ENCODE measurements at places on chromosomes 7 and 10.

- DNase-seq, result no peak
These were observed 92.4 kb downstream of the WDR11 start for GRCh38 chr10:120943542-120943941.

DNA sequence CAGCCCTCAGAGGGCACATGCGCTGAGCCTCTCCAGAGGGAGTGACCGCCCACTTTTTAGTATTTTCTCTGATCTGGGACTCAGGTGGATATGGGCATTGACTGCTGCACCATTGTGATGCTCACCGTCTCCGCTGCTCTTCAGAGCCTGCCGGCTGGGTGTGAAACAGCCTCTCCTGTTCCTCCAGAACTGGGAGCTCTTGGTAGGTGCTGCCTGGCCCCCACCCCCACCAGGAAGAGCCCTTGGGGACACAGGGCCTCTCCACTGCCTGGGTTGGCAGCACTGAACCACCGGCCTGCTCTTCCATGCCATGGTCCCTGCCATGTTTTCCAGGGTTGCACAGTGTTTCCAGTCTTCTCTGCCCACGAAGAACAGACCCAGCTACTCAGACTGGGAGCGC is 36.3 kb downstream of the ARHGAP22 start:
- DNase-seq, result no peak

GRCh38 chr7:107559864-107560263 is 3.9 kb downstream of the COG5 start:
- DNase-seq, result no peak

GRCh38 chr7:28037220-28038010 is 143.2 kb downstream of the JAZF1 start:
- no peak for DNase-seq

- no peak for DNase-seq
These were observed 282.9 kb upstream of the LYZL1 start for GRCh38 chr10:29005988-29006387.

DNA sequence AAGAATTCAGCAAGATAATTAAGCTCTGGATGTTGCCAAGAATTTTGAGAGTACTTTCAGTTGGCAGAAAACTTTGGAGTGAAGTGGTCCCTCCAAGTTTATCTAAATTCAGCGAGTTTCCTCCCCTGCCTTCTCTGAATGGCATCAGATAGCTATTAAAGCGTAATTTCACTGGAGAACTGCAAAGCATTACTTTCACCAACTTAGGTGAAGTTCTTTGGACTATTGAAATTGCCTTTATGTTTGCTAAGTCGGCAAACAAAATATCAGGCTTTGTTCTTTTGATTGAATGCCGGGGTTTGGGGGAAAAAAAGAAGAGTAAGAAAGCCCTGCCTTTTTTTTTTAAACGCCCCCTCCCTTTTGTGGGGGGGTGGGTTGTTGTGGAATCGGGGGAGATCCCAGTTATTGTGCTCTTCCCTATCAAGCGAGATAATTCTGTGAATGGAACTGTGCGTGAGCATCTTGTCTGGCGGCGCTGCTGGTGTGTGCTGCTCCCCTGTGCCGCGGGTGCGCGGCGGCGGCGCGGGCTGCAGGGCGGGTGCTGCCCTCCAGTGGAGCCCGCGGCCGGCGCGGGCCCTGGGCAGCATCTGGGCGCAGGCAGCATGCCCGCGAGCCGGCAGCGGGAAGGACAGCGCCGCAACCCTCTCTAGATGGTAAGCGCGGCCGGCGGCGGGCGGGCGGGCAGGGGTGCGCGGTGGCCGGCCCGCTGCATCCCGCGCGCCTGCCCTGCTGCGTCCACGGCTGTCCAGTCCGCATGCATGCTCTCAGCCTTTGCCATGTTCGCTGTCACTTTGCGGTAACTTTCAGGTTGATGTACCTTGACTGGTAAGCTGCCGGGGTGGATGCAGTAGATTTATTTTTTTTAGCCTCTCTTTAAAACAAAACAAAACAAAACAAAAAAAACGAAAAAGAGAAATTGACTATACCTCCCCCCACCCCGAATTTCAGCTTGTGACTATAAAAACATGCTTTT is 176.5 kb downstream of the TCF7L2 start:
- DNase-seq, result peak; percentile 19

- DNase-seq, result no peak
These were observed 153.7 kb downstream of the FANK1 start for GRCh38 chr10:126049759-126050700.

- no peak for DNase-seq
These were observed 26.6 kb downstream of the GIMAP8 start for GRCh38 chr7:150476819-150477631.

Data from C1 segment of cervical spinal cord (tissue), 14 donors.